ENCODE measurements at places on chromosomes 4 and X.
A peak's percentile ranks its signal among the peaks of the same experiment; 100 is the strongest.

DNA sequence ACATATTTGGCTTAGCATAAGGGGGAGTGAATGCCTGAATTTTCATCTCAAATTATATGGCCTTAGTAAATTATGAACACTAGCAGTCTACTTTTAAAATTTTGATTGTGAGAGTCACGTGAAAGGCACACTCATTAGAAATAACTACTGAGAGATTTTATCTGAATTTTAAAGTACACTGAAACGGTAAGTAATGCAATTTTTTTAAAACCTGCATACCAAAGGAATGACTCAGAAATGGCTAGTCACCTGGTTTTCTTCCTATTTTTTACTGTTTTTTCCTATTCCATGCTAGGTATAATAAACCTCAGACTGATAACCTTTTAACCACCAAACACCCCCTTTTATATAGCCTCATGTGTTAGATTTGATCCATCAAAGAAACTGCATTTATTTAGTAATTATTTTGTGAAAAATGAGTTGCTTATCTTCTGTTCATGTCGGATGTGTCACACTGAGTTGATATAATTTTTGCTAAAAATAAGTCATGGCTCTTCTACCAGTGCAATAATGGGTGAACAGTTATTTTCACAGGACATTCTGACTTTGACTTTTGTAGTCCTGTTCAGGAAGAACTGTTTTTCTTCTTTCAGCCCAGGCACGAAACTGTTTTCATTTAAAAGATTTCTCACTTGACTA lies 40.4 kb downstream of the CPEB2 start:
- DNase-seq = no peak

GRCh38 chrX:3345281-3346191 lies 916 bp downstream of the MXRA5 start:
- no peak for DNase-seq

- DNase-seq = no peak
Observed at GRCh38 chr4:23811161-23811560, 78.7 kb downstream of the PPARGC1A start.

DNA sequence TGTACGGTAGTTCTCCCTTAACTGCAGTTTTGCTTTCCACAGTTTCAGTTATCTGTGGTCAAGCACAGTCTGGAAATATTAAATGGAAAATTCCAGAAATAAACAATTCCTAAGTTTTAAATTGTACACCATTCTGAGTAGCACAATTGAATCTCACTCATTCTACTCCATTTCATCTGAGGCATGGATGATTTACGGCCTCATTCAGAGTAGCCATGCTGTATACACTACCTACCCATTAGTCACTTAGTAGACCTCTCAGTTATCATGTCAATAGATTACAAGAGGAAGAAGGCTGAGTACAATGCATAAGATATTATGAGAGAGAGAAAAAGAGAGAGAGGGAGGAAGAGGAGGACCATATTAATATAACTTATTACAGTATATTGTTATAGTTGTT lies 77.5 kb downstream of the ENOX2 start:
- no peak for DNase-seq

DNA sequence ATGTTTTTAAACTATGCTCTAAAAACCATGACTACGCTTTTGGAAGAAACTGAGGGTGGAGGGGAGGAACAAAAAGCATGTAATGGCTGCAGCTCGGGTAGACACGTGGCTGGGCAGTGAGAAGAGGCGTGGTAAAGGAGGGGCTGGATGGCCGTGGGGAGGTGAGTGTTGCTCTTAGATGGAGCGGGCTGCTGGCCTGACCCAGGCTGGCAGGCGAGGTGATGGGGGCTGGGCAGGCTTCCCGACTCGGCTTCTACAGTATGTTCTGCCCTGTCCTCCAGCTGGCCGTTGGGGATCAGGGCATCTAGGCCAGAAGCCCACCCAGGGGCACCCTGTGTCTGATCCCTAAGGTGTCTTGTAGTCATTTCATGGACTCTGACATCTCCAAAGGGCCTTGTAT lies 60.7 kb downstream of the EFHC2 start:
- no peak for DNase-seq

DNA sequence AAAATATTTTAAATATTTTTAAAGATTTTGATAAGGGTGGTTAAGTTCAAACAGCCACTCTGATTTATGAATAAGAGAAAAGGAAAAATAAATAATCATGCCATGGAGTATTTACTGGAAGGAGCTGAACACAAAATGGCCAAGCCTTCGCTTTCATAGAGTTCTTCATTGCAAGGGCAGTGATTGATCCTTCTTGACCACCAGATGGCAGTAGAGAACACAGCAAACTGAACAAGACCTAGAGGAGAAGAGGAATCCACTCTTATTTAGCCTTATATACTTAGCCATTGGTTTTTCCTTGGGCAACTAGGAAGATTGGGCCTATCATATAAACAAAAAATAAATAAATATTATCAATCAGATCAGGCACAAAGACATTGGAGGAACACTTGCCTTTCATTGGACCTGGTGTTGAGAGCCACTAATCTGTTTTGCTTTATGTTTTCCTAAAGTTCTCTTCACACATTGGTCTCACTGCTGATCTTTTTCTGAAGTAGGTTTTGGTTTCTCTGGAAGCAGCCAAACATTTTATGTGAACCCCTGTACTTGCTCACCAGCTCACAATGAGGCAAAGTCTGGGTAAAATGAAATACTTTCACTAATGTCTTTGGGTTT lies 58.1 kb upstream of the PARM1 start:
- peak; percentile 87 for DNase-seq
